ENCODE measurements at places on chromosomes 7 and 10. TPM values are rescaled to one million over a fixed set of nuclear protein-coding genes. Genes with fewer than 3 reads are reported as not detected.

MKLN1 gene
- polyA plus RNA-seq = 39.5 TPM

DNA sequence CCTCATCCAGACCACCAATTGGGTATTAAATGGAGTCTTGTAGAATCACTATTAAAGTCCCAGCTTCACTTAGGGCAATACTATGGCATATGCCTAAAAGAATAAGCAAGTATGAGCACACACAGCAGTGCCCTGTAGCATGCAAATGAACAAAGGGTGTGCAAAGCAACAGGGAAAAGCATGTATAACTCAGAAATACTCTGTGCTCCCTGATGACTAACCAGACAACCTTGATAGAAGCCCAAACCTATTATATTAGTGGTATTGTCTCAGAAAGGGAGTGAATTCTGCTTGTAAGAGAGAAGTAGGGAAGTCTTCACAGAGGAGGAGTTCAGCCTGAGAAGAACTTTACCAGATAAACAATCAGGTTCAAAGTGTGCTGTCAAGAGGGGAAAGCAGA, 131.2 kb downstream of the DGKI start:
- no peak for DNase-seq

- DNase-seq = no peak
Observed at GRCh38 chr7:25263337-25263736, 35.1 kb upstream of the NPVF start.

OTUD1 gene
- 31.7 TPM for polyA plus RNA-seq

SRI gene
- polyA plus RNA-seq = 181 TPM

C7orf57 gene
- polyA plus RNA-seq = 0.89 TPM

MNX1 gene
- not detected for polyA plus RNA-seq

CYP3A4 gene
- polyA plus RNA-seq = 0.26 TPM

HKDC1 gene
- polyA plus RNA-seq = 13.1 TPM

DNA sequence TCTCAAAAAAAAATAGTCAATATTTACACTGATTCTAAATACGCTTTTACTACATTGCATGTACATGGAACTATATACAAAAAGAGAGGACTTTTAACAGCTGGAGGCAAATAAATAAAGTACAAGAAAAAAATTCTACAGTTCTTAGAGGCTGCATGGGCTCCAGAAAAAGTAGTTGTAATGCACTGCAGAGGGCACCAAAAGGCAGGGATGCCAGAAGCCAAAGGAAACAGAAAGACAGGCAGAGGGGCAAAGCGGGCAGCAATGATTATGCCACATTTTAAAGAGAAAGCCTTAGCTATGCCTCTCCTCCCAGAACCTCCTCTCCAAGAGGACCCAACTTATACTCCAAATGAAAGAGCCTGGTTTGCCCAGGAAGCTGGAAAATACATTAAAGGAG, 11.6 kb upstream of the ADCK2 start:
- DNase-seq = no peak

DNA sequence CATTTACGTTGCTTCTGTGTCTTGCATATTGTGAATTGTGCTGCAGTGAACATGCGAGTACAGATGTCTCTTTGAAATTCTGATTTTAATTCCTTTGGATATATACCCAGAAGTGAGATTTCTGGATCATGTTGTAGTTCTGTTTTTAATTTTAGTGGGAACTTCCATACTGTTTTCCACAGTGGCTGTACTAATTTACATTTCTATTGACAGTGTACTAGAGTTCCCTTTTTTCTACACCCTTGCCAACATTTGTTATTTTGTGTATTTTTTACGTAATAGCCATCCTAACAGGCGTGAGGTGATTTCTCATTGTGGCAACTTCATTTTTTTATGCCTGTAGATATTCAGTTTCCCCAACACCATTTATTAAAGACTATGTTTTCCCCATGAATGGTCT, 144.7 kb upstream of the INHBA start:
- DNase-seq = no peak

PRLHR gene
- 0.03 TPM for polyA plus RNA-seq

- no peak for DNase-seq
Observed at GRCh38 chr10:62652114-62652513, 152.4 kb upstream of the ADO start.

DNA sequence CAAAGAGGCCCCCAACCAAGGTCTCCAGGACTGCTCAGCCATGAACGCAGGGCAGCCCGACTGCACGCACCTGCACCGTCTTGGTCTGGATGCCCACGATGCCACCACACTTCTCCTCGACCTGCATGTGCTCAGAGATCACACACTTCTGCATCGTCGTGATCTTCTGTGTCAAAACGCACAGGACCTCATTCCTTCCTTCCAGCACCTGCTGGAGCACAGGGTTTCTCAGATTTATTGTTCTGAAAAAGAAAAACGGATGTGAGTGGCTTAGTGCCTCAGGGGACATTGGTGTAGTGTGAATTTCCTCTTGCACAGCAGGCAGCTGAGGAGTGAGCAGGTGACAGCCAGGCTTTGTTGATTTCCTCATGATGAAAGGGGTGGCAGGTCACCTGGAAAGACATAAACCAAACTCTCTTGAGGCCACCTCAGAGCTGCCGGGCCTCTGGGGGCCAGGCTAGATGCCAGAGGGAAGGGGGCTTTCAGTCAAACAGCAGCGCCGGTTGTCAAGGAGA, 38.2 kb downstream of the GSDME start:
- no peak for DNase-seq

ATOH7 gene
- 1.7 TPM for polyA plus RNA-seq

DNA sequence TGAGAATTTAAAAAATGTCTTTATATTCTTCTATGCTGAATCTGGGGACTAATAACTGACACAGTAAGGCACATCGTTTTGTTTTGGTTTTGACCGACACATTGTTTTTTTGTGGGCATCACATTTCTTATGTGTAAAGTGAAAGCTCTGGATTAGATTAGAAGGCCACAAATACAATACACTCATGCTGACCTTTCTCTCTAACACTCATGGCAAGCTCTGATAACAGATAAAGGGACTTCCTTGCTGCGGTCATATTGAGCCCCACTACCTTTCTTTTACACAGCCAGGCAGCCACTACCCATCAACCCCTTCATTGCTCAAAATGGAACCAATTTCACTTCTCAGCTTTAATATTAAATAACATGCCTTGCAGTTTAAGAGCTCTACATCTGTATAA, 26.0 kb downstream of the PPP1R3A start:
- no peak for DNase-seq
